ENCODE measurements at places on chromosomes 2 and 18.

- DNase-seq, result no peak
Measured at GRCh38 chr2:159616286-159616701, at the start of gene BAZ2B. TSS of gene BAZ2B (minus strand) at chr2:159616548. CDS start at chr2:159478719, 137,829 bp downstream.

- DNase-seq, result no peak
Measured at GRCh38 chr2:100064165-100064564, 78.2 kb downstream of the AFF3 start.

DNA sequence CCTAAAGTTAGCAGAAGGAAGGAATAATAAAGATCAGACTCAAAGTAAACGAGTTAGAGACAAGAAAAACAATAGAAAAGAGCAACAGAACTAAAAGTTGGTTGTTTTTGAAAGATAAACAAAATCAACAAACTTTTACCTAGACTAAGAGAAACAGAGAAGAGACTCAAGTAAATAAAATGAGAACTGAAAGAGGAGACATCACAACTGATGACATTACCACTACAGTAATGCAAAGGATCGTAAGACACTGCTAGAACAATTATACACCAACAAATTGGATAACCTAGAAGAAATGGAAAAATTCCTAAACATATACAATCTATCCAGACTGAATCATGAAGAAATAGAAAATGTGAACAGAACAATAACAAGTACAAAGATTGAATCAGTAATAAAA, 139.3 kb downstream of the CD226 start:
- DNase-seq, result no peak

DNA sequence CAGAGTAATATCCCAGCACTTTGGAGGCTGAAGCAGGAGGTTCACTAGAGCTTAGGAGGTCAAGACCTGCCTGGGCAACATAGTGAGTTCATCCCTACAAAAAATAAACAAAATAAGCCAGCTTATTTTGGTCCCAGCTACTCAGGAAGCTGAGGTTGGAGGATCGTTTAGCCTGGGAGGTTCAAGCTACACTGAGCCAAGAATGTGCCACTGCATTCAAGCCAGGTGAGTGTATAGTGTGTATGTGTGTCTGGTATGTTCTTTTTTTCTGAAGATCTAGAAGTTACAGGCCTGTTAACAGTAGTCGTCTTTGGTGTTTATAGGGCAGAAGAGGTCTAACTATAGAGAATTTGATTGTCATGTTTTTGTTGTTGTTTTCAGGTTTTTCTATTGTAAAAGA, 40.2 kb downstream of the ZC3H15 start:
- no peak for DNase-seq

DNA sequence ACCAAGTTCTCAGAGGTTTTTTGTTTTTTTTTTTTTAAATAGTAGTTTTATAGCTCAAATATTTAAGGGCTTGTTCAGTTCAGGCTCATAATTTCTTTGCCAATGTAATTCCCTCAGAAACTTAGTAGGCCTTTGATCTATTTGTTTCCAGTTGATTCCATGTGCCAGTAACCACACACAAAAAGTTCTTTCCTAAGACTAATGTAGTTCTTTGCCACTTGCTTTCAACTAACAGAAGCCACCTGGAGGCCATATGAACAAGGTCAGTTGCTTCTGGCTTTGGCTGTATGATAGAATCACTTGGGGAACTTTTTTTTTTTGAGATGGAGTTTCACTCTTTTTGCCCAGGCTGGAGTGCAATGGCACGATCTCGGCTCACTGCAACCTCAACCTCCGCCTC, 100.7 kb downstream of the DTNB start:
- no peak for DNase-seq

DNA sequence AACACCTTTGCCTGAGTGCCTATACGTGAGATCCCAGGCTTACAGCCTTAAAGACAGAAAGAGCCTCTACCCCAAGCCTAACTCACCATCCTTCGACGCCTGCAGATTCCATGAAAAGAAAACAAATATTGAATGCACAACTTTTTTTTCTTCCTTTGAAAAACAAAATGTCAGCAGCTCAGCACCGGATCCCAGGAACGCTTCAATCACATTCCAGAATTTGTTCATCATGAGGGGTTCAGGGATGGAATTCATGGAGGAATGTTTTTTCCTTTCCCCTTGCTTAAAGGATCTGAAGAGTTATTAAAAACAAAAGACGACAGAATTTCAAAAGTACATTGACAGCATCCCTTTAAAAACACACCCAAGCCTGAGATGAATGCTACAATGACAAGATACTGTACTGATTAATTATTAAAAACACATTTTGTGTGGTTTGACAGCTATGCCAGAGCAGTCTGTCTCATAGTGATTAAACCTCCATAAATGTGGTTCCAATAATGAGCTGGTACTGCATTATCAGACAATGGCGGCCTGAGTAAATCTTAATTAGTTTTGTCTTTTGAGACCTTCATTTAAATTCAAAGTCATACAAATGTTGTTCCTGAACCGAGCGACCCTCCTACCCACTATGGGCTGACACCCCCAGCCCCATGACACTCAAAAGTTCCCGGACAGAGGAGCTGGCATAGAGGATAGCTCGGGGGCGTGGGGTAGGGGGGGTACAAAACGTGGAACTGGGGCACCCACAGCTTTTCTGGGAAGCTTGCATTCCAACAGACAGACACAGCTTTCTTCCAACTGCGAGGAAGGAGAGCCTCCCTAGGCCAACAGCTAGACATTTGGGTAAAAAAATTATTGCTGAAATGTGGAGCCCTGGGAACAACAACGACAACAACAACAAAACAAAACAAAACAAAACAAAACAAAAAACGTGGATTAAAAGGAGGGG, 227.5 kb downstream of the TTC32 start:
- no peak for DNase-seq

DNA sequence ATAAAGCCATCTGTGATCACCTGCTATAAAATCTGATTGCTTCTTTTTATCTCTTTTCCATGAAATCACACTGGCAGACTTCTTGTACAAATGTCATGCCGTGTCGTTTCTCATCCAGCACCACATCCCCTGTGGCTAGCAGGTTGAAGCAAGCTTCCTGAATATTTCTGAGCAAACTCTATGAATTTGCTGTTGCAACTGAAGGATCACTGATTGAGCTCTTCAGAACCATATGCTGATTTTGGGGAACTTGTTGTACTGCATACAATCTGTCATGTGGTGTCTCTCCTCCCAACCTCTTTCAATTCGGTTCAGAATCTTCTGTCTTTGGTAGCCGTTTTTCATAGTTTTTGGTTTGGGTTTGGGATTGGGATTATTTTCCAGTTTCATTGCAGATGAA, 57.7 kb upstream of the RBMS1 start:
- no peak for DNase-seq

DNA sequence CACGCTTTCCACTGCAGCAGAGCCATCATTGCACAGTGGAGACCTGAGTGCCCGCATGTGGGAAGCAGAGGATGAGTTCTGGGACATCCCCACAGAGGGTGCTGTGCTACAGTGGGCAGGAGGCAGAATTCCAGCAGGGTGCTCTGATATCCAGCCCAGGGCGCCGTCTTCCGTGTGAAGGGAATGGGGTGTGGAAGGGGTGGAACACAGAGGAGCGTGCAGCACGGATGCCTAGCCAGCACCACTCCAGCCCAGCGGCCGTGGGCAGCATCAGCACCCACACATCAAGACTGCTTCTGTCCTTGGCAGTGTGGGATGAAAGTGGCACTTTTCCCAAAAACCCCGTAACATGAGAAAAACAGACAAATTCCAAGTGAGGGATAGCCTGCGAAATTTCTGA, 134.3 kb downstream of the ZNF236 start:
- DNase-seq, result no peak
